Mesothelial cell of epicardium (in vitro differentiated cells): ENCODE measurements at places on chromosomes 13 and 19. TPM values are rescaled to one million over a fixed set of nuclear protein-coding genes. Genes with fewer than 3 reads are reported as not detected.

GRCh38 chr19:45587873-45588272, 3.3 kb upstream of the OPA3 start:
- DNase-seq = no peak

- no peak for DNase-seq
Observed at GRCh38 chr19:38201731-38202130, 22.3 kb downstream of the DPF1 start.

GRCh38 chr13:39521701-39522100, 81.3 kb downstream of the LHFPL6 start:
- no peak for DNase-seq

DNA sequence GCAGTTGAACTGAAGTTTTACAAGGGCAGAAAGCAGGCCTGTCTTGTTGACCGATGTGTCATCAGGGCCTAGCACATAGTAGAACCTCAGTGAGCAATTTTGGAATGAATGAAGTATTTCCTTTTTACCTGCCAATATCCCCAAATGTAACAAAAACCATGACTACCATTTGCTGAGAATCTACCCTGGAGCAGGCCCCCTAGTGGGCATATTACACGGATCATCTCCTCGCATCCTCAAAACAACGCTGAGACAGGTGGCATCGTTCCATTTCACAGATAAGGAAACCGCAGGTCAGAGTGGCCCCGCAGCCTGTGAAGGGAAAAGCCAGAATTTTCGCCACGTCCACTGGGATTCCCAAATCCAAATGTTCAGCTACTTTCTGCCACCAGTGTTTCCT, 77.9 kb downstream of the CACNA1A start:
- no peak for DNase-seq

GRCh38 chr13:51778392-51778791, 25.6 kb downstream of the DHRS12 start:
- DNase-seq = no peak

DNA sequence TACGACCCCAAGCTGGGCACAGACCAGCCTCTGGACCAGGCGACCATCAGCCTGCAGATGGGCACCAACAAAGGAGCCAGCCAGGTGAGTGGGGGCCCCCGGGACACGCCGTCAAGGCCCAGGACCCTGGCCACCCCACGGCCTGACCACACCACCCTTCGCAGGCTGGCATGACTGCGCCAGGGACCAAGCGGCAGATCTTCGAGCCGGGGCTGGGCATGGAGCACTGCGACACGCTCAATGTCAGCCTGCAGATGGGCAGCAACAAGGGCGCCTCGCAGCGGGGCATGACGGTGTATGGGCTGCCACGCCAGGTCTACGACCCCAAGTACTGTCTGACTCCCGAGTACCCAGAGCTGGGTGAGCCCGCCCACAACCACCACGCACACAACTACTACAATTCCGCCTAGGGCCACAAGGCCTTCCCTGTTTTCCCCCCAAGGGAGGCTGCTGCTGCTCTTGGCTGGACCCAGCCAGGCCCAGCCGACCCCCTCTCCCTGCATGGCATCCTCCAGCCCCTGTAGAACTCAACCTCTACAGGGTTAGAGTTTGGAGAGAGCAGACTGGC, 9.6 kb downstream of the ELOF1 start:
- no peak for DNase-seq

DNA sequence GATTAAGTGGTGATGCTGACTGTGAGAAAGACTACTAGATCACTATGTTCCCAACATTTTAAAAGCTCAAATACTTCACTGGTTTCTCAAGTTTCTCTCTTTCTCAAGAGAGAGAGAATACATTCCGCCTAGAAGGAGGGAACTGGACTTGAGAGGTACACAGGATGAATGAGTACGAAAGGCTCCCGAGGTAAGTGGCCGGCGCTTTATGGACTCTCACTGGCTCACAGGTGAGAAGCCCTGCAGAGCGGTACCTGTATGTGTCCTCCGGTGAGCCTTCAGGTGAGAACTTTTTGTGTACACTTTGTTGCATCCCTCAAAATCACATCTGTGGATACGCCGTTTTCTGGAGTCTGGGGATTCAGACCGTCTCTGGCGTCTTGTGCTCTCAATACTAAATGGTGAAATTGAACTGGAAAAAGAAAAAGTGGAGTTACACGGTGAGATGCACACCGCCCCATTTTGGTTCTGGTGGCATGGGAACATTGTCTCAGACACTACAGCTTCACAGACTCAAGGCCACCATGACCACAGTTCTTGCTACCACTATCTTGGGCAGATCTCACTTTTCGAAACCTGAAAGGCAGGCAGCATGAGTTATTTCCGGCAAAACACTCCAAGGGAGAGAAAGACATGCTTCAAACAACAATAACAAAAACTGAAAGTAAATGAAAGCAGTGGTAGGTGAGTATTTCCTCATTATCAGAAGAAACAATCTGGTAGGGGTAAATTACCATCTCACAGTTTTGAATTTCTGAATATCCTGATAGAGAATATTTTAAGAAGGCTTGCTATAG, 418.9 kb downstream of the KLF12 start:
- no peak for DNase-seq

NDFIP2 gene
- total RNA-seq = 40.0 to 46.9 TPM (median 41.7 TPM) in 3 replicates

KLK12 gene
- not detected in 3 replicates for total RNA-seq

RAB20 gene
- 8.9 to 10.2 TPM (median 9.6 TPM) in 3 replicates for total RNA-seq

NECTIN2 gene
- 291 to 300 TPM (median 299 TPM) in 3 replicates for total RNA-seq

CBARP gene
- 9.0 to 10.4 TPM (median 9.2 TPM) in 3 replicates for total RNA-seq
